ENCODE measurements at places on chromosomes 12 and 14. TPM values are rescaled to one million over a fixed set of nuclear protein-coding genes. Genes with fewer than 3 reads are reported as not detected.

- no peak for DNase-seq
- no peaks in the 10 kb centered on the region for H3K27me3 ChIP-seq
Observed at GRCh38 chr12:12439636-12440035, 82.8 kb downstream of the BORCS5 start.

DNA sequence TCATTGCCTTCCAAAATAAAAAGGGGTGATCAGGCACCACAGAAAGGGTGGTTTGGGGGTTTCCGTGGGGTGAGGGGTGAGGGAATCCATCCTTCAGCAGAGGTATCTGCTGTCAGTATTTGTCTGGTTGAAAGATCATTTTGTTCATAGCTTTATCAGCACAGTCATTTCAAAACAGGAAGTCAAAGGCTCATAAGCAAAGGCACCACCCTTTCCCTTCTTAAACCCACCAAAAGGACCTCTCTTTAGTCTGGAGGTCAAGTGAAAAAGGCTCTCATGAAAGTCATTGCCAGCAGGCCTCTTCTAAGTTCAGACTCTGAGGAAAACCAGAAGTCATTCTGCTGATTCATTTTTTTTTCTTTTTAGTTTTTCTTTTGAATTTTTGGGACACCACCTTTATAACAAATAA lies 6.2 kb downstream of the CHST11 start:
- H3K27ac ChIP-seq, result peak overlapping the region; percentile 90
- H3K36me3 ChIP-seq, result no peaks in the 10 kb centered on the region
- no peaks in the 10 kb centered on the region for H3K27me3 ChIP-seq
- H3K4me3 ChIP-seq, result peak overlapping the region; percentile 85
- H3K4me1 ChIP-seq, result peaks cover 91% of the 10 kb centered on the region
- DNase-seq, result peak; percentile 21

DNA sequence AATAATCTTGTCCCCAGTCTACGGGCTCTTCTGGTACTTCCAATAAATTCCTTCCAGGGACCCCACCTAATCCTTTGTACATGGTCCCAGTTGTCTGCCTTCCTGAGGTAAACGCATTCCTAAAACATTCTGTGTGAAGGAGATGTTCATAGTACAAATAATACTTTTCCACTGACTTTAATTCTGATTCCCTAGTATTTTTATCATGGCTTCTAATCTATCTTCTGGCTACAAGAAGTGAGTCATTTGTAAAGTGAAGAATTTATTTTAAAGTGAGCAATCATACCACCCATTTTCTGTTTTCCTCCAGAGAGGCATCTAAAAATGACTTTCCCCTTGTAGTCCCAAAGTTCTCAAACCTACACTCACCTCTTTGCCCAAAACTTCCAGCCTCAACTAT lies 65.9 kb upstream of the NUDT4 start:
- DNase-seq, result no peak
- peaks cover under 1% of the 10 kb centered on the region for H3K36me3 ChIP-seq
- H3K27me3 ChIP-seq, result no peaks in the 10 kb centered on the region
- no peaks in the 10 kb centered on the region for H3K4me1 ChIP-seq
- H3K4me3 ChIP-seq, result no peak overlapping the region

DNA sequence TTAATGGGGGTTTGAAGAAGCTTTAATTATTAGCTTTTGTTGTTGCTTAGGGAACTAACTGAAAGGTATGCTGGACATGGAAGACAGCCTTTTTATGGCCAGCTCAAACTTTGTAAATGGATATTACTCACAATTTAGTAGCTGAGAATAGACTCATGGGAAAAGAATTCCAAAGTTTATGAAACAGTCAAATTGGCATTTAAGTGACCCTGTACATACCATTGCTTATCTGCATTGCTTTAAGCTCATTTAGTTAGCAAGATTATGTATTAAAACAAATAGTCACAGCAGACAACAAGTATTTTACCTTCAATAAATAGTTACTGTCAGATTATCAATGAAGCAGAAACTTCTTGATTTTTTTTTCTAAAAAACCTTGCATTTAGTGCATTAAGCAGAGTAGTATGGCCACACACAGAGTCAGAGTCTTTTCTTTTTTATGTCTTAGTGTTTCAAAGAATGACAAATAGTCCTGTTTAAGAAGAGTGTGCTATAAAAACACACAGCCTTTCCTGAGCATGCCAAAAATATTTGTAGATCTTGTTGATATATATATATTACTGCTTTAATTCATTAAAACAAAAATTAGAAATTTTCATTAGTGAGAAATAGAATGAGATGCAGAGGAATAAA lies 102.2 kb downstream of the TTC6 start:
- peaks cover 5% of the 10 kb centered on the region for H3K36me3 ChIP-seq
- no peak overlapping the region for H3K4me3 ChIP-seq
- no peaks in the 10 kb centered on the region for H3K27me3 ChIP-seq

GRCh38 chr14:39097159-39097558 lies 5.9 kb downstream of the SEC23A start:
- H3K36me3 ChIP-seq, result peaks cover 38% of the 10 kb centered on the region
- peak overlapping the region; percentile 85 for H3K27ac ChIP-seq
- no peak for DNase-seq
- peak overlapping the region; percentile 41 for H3K4me3 ChIP-seq
- H3K4me1 ChIP-seq, result peaks cover 23% of the 10 kb centered on the region

- DNase-seq, result no peak
- no peak overlapping the region for H3K27ac ChIP-seq
- H3K27me3 ChIP-seq, result no peaks in the 10 kb centered on the region
- peaks cover 18% of the 10 kb centered on the region for H3K36me3 ChIP-seq
- peaks cover 54% of the 10 kb centered on the region for H3K4me1 ChIP-seq
Observed at GRCh38 chr12:76784600-76785051, 20.7 kb downstream of the ZDHHC17 start.

DNA sequence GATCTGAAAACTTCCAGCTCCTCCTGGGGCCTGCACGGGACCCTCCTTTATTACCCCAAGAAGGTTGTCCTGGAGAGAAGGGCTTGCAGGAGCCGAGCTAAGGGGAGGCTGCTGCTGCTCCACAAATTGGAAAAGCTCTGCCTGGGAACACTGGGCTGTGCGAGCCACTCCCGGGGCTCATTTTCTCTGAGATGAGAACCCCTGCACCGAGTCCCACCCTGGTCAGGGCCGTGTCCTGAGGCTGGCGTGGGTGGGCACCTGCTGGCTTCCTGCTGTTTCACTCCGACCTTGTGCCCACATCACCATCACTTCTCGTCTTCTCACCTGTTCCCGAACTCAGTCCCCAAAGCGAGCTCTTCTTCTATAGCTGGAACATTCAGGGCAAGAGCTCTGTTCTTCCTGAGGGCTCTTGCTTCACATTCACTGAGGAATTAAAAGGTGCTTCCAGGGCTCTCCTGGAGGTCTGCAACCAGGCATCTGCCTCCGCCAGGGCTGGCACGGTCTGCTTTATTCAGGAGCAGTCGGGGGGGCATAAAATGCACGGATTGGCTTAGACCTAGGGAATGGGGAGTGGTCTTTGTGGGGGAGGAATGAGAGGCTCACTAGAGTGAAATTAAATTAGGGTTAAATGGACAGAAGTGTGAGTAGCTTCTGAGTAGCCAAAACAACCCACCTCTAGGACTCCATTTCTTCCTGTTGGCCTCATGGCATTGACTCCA lies 98.5 kb downstream of the ADGRD1 start:
- H3K4me3 ChIP-seq, result no peak overlapping the region
- no peaks in the 10 kb centered on the region for H3K27me3 ChIP-seq
- H3K36me3 ChIP-seq, result no peaks in the 10 kb centered on the region

- no peaks in the 10 kb centered on the region for H3K27me3 ChIP-seq
- DNase-seq, result no peak
- H3K4me3 ChIP-seq, result no peak overlapping the region
- H3K4me1 ChIP-seq, result peaks cover 19% of the 10 kb centered on the region
Observed at GRCh38 chr12:3996322-3996721, 123.1 kb upstream of the PARP11 start.

Gene WDHD1
- 3.9 TPM for total RNA-seq

Gene REM2
- total RNA-seq, result 5.7 TPM

Gene CCDC177
- total RNA-seq, result not detected

Gene COL2A1
- total RNA-seq, result not detected

All from naive thymus-derived CD8-positive, alpha-beta T cell (primary cell).